Activated naive CD8-positive, alpha-beta T cell treated with anti-CD3 and anti-CD28 coated beads, Interleukin-2, amount 50 U/mL, for 24 hours (primary cell): ENCODE measurements at places on chromosomes 2 and 18.

DNA sequence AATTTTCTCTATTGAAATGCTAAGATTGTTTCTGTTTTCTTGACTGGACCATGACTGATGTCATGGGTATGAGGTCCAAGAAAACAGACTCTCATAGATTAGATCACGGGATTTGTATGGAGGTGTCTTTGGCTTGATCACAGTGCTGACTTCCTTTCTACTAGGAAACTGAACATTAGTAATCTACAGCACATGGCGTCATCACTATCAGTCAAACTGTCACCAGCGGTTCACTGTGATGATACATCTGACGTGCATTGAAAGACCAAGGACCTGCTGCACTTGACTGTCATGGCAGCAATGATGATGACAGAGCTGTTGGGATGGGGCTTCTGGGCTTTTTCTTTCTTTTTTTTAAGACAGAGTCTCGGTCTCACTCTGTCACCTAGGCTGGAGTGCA is 28.2 kb upstream of the IMPA2 start:
- no peak for DNase-seq

GRCh38 chr2:143169105-143169504 is 39.9 kb downstream of the ARHGAP15 start:
- DNase-seq = no peak

GRCh38 chr2:37934591-37935513 is 9.8 kb downstream of the RMDN2 start:
- no peak for DNase-seq

DNA sequence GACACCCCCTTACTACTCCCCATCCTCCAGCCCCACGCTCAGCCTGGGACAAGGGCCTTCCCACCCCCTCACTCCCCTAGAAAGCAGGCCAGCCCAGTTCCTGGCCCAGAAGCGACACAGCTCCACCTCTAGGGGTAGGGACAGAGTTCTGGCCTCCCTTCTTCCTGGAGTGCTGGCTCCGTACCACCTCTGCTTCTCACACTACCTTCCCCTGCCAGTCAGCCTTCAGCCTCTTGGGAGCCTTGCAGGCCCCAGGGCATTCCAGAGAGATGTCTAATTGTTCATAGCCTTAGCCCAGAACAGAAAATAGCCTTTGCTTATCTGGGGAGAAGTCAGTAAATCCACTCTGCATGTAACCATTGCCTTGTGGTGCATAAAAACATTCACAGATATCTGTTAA is 13.1 kb upstream of the CATIP start:
- DNase-seq = no peak

GRCh38 chr2:151878655-151879563 is 50.7 kb upstream of the ARL5A start:
- no peak for DNase-seq

- peak; percentile 87 for DNase-seq
Observed at GRCh38 chr2:70948337-70949003, 12.8 kb downstream of the ATP6V1B1 start.

DNA sequence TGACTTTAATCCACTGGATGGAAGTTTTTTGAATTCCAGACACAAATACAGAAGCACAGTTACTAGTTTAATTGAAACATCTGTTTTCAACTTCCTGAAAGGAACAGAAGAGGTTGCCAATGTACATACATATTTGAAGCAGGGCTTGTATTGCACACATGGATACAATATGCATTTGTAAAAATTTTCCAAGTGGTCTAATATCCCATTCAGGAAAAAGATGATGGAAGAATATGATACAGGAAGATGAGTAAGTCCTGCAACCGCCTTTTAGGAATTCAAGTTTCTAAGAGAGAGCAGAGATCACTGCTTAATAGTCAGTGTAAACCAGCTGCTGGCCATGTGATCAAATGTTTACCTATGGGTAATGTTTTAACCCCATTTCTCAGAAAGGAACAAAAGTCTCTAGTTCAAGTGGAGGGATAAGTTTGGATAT is 265.4 kb downstream of the TRIB2 start:
- no peak for DNase-seq

DNA sequence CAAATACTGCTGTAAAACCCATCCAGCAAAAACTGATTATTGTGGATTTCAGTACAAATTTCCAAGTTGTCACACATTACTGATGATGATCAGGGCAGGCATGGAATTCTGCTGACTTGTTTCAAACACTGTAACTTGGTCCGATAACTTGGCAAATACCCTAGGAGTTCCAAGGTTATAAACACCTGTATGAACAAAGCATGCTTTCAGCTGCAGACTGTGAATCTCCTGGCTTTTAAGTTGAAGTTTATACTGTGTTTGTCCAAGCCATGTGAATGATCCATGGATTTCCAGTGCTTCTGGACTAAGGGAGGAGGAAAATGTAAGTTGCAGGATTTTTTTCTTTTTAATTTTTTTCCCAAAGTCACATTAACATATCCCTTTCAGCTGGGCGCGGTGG is 70.0 kb upstream of the SLC25A52 start:
- no peak for DNase-seq

DNA sequence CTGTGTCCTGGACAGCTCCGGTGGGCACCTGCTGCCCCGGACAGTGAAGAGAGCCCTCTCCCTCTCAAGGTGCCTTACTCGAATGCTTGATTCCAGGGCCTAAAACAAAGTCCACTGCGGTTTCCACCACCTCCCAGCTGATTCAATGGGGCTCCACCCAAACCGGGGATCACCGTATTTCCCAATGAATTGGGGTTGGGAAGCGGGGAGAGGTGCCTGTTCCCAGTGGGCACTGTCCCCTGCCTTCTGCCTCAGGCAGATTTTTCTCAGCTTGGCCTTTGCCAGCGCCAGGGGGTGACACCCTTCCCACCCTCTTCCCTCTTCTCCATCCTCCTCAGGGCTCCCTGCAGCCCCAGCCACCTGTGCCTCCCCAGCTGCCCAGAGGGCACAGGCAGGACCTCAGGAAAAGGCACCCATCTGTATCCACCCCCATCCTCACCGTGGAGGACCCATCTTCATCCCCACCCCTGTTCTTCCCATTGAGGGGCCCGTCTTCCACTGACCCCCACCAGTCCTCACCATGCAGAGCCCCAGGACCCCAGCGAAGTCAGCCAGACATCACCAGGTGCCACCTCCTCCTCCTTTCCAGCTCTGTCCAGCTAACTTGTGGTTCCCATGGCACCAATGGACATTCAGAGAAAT is 66.7 kb upstream of the HPCAL1 start:
- DNase-seq = no peak

DNA sequence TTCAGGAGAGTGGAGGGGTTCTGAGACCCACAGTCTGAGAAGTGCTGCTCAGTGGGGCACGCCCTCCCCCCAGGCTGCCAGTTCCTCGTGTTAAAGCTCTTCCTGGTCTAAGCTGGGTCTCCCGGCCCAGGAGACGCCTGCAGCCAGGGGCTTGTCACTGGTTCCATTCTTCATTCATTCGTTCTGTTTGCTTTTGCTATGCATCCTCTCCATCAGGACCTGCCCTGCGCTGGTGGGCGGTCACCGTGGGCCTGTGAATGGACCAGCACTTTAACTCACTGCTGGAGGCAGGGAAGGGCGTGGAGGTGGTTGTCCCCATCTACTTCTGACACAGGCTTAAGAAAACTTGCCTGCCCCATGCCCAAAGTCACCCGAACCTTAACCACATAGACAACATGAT is 272.8 kb upstream of the HDAC4 start:
- DNase-seq = no peak

DNA sequence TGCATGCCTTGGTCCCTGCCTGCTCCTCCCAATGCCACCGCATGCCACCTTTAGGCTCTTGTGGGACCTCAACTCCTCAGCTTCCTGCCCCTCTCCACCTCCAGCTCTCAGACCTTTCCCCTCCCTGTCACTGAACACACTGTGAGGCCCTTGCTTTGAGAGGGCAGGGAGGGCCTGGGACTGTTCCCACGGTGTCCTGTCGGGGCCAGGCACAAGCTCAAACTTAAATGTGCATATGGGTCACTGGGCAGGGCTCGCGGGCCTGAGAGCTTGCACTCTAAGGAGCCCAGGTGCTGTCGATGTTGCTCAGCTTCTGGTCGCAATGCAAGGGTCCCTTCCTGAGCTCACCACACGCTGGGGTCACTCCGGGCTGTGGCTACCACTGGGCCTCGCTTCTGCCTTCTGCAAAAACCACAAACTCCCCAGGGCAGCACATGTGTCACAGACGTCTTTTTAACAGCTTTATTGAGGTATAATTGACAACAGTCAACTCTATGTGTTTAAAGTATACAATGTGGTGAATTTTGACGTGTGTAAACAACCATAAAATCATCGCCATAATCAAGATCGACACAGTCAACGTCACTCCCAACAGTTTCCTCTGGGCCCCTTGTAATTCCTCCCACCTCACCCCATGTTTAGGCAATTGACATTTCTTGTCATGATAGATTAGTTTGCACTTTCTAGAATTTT is 11.9 kb upstream of the B3GNT7 start:
- DNase-seq = no peak

DNA sequence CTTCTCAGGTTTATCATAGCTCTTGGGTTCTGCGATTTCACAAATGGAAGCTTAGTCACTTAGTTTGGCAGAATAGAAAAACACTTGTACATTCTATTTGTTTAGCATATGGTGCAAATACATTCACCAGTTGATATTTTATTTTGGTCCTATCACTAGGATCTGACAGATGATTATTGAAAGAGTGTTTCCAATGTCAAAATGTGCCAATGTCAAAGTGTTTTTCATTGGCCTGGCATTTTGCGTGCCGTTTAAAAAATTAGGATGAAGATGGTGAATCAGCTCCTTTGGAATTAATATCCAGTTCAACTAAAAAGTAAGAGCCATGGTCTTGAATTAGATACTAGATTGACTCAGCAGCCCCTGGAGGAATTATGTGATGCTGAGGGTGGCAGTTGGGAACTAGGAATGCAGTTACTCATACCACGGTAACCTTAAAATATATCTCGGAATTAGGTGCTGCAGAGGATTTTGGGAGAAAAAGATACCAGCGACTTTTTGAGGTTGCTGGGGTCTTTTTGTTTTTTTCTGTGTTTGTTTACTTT is 87.0 kb downstream of the SPHKAP start:
- DNase-seq = no peak

- no peak for DNase-seq
Observed at GRCh38 chr2:46068636-46069035, 228.6 kb upstream of the EPAS1 start.

DNA sequence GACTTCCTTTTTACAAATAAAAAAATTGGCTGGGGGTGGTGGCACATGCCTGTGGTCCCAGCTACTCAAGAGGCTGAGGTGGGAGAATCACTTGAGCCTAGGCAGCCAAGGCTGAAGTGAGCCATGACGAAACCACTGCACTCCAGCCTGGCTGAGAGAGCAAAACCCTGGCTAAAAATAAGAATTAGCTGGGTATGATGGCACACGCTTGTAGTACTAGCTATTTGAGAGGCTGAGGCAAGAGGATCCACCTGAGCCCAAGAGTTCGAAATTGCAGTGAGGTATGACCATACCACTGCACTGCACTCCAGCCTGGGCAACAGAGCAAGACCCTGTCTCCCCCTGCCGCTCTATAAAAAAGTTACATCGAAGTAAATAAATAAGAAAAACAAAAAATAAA is 33.7 kb downstream of the GFPT1 start:
- no peak for DNase-seq

DNA sequence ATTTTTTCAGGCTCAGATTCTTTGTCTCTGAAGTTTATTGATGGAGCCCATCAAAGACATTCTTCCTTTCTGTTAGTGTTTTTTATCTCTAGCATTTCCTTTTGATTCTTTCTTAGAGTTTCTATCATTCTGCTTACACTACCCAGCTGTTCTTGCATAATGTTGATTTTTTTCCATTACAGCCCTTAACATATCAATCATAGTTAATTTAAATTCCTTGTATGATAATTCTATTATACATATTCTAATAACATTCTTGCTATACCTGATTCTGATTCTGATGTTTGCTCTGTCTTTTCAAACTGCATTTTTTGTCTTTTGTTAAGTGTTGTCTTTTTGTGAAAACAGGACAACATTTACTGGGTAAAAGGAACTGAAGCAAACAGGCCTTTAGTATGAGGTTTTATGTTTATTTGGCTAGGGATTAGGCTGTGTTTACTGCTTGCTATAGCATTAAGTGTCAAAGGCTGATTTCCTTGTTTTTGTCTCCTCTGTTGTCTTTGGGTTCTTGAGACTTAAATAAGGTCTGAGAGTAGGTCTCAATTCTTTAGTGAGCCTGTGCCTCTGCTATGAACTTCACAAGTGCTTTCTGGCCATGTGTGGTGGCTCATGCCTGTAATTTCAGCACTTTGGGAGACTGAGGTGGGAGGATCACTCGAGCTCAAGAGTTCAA is 8.0 kb upstream of the STAM2 start:
- DNase-seq = no peak

DNA sequence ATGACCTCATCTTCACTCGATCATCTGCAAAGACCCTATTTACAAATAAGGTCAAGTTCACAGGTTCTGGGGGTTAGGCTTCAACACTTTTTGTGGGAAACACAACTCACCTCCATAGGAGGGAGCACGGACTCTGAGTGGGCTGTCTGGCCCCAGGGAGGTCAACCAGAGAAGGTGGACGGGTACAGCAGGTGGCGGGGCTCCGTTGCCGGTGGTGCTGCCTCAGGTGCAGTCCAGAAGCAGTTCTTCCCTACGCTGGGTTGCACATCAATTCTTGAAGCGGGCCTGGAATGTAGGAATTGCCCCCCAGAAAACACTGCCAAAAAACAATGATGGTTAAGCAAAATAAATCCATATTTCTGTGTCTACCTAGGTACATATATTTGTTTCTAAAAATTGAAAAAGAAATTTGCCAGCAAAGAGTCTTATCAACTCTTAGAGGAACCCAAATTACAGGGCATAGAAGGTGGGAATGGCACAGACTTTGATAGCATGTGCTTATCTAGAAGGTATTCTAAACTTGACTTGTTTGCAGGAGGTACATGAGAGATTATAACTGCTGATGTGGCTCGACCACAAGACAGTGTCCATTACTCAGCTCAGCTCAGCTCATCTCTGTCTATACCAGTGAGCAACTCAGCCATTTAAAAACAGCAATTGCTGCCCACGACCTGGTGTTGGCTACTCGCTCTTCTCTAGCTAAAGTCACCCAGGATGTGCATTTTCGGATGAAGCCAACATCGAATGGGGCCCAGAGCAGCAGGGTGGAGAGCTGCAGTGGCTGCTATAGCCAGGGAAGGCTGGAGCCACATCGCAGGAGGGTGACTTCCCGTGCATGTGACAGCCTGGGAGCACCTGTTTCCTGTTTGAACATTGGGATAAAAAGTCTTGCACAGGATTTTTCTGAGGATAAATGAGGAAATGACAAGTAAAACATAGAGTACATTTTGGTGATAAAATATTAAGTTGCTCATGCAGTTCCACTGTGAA is 128.7 kb downstream of the RNF144A start:
- DNase-seq = no peak

DNA sequence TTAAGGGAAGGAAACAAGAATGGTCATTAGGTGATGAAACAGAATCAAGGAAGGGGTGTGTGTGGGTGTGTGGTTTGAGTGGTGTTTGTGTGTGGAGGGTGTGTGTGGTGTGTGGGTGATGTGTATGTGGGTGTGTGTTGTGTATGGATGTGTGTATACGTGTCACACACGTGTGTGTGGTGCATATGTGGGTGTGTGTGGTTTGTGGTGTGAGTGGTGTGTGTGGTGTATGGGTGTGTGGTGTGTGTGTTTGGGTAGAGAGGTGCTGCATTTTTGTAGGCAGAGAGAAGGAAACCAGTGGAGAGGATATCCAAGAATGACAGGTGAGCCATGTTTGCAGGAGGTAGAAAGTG is 1.1 kb upstream of the CEP192 start:
- peak; percentile 60 for DNase-seq

GRCh38 chr2:26492749-26493515 is 15.0 kb upstream of the OTOF start:
- no peak for DNase-seq
